ENCODE measurements at places on chromosomes 11 and 22.

GRCh38 chr11:86800960-86801272, 574 bp downstream of the PRSS23 start:
- DNase-seq = no peak

- peak; percentile 86 for DNase-seq
Measured at GRCh38 chr22:22692707-22693530, 48.5 kb downstream of the GGTLC2 start.

DNA sequence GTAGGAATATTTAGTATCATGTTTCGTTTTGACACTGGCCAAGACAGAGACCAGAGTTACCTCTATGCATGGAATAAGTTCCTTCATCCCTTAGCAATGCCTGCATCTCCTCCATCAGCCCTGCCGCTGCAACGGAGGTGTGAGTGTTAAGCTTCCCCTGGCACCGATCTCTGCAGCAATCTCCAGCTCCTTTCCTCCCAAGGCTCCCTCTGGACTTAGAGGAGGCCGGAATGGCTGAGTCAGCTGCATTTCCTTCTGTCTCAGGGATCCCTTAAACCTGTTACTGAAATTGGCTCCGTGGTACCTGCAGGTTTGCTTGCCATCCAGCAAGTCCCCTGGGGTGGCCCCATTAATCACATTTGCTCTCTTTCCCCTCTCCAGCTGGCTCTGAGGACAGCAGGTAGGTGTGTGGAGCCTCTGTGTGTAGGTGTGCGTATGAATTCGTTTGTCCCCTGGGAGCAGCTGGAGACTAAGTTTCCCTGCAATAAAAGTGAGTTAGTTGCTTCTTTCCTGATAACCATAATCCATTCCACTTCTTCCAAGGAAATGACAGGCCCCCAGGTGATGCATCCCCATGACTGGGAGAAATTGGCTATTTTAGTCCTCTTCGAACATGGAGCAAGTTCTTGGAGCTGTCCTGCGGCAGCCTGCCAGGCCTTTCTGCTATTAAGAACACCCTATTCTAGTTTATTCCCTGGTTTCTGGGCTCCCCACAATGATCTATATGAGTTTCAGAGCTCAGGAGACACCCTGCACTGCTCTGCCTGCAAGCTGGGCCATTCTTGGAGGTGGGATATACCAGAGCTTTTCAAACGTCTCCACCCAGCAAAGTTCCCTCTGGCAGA, 457.2 kb upstream of the CADM1 start:
- no peak for DNase-seq

DNA sequence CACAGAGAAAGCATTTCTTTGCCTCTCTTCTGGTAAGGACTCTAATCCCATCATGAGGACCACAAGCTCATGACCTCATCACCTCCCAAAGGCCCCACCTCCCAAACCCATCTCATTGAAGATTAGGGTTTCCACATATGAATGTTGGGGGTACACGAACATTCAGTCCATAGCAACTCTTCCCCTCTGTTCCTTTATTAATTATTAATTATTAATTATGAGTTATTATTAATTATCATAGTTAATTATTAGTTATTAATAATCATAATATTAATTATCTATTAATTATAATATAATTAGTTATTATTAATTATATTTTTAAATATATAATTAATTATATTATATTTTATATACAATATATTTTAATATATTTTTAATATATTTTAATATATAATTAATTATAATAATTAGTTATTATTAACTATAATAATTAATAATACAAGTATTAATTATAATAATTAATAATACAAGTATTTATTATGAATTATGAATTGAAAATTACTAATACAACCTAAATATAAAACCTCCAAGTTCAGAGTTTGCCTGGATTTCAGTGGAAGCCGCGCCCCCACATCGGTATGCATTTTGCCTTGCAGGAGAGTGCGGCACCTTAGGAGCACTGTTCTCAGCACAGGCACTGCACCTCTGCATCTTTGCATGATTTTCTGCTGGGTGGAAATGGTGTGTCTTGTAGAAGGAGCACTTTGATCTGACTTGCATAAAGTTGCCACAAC, 128.0 kb upstream of the FGF3 start:
- DNase-seq = no peak

GRCh38 chr22:30470655-30471054, 1.2 kb downstream of the SEC14L3 start:
- DNase-seq = no peak

DNA sequence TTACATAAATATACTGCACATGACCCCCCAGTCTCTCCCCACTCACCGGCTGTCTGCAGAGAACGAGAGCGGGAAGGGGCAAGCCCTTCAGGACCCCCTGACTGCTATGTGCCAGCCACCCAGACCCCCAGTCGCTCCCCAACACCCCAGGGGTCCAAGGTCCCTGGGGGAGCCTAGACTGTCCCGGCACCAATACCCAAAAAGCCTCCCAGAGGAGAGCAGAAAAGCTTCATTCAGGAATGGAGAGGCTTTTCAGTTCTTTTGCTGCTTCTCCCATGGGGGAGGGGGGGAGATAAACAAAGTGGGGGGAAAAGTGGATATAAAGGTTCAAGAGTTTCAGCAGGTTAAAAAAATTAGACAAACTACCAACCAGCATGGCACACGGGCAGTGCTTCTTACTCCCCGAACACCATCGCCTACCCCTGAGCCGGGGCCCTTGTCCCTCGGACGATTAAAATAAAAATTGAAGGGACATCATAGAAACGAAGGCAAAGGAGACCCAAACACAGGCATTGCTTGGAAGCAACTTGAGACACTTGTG, 1.3 kb downstream of the CSNK1E start:
- no peak for DNase-seq

DNA sequence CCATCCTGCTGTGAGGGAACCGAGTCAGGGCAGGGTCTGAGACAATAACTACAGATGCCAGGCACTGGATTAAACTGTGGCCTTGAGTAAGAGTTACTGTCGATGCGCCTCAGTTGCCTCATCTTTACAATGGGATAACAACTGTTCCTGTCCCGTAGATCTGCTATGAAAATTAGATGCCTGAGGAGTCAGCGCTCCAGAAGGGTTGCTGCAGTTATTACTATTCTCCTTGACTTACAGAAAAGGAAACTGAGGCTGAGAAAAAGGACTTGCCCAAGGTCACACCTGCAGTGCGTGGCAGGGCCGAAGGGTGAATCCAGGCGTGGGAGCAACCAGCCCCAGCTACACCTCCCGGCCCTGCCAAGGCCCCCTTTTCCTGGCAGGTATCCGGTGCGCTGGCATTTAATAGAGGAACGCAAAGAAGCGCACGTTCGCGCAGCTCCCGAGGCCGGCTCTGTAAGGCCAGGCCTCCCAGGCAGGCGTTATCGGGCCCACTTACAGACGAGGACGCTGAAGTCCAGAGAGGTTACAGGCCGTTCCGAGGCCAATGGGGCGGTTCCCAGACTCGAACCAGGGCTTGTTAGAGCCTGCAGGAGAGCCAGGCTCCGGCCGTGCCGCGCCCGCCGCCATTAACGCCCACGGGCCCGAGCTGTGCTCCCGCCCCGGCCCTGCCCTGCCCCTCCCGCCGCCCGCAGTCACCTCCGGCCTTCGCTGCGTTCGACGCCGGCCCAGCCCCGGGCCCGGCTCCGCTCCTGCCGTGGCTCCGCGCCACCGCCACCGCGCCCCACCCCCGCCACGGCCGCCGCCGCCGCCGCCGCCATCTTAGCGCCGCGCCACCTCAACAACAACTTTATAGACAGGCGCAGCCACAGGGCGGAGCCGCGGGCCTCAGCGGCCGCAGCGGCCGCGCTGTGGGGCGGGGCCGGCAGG, at the start of gene C11orf68:
Gene C11orf68, minus strand, starts transcription at position 852 of the 930 bp plus-strand sequence. Its CDS starts 31 bp downstream, at position 821.
- DNase-seq = no peak

GRCh38 chr11:36346562-36347383, 50.7 kb downstream of the PRR5L start:
- no peak for DNase-seq

DNA sequence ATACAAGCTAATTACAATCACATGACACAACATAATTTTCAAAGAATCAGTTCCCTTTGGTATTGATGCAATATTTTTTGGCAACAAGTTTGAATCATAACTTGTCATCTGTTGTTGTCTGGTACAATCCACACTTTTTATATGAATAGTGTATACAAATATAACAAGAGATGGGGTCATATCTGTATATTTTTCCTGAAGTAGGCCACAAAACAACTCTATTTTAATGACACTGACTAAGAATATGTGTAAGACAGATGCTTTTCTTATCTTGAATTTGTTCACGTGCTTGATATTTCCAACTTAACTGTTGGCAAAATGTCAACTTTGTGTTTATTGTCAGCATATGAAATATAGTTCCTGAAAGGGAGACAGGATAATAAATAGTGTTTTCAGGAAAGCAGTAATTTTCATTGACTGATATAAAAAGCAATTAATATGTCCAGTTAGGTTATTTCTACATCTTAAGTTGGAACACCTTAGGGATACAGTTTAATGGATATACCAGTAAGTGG, 27.9 kb downstream of the NOX4 start:
- no peak for DNase-seq

Data from activated CD8-positive, alpha-beta memory T cell treated with anti-CD3 and anti-CD28 coated beads, Interleukin-2, amount 50 U/mL, for 48 hours (primary cell).